Hepatocyte (in vitro differentiated cells): ENCODE measurements at places on chromosomes 7 and 10. TPM values are rescaled to one million over a fixed set of nuclear protein-coding genes. Genes with fewer than 3 reads are reported as not detected.

DNA sequence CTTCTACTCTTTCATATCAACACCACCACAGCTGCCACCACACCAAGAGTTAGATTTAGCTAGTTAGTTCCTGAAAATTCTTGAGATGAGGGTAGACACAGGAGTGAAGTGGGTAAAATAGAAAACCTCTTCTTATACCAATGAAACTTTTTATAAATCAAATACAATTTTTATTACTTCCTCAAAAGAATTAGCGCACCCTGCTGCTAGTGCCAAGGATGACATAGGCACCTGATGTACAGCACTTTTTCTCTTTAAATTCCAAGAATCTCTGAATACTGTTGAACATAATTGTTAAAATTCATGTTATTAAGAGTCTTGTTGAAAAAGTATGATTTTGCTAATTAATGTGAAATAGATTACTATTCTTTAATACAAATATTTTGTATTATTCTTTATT is 11.4 kb downstream of the ZWINT start:
- DNase-seq = no peak

DNA sequence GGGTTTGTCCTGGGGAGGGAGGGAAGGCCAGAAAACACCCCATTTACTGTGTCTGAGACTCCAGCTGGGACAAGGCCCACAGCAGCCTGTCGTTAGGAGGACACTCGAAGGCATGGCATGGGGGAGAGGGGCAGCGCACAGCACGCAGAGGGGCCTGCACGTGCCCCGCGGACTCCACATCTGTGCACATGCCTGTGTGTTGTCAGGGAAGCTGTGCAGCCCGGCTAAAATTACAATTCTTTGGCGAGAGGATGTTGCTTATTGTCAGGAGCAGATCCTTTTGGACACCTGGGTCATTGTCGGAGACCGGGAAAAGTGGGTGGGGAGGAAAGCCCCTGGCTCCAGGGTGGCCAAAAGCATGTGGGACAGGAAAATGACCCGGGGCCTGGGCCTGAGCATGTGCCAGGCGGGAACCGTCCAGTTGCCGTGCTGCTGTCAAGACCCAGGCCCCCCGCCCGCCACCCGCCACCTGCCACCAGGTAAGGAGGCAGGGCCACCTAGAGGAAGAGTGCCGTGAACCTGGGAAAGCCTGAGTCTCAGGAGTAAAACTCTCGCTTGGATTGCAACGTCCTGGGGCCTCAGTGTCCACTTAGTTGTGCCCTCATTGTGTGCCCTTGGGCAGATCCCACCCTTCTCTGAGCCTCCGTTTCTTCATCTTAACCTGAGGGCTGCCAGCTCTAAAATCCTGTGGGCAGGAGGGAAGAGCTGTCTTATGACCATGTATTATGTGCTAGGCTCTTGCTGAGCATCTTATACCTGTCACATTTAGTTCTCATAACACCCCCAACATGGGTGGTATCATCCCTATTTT is 7.2 kb downstream of the VSIR start:
- no peak for DNase-seq

The ASAH2 gene
- total RNA-seq = 7.9 and 9.7 TPM in 2 replicates

GRCh38 chr7:80622541-80622940 is 15.9 kb upstream of the CD36 start:
- no peak for DNase-seq

DNA sequence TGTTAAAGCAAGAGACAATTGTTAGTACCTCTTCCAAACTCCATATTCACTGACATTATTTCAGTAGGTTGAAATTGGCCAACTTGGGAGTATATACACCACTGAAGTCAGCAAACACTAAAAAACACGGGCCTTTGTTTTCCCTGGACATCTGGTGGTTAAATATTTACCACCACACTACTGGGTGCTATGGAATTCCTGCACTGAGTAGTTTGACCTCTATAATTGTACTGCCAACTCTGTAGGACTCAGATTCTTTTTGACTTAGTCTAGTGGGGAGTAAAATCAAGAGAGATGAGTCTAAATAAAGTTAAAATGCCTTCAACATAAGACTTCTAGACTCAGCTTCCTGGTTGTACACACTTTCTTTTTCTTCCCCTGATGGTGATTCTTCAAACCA is 41.3 kb upstream of the TES start:
- DNase-seq = peak; percentile 12

DNA sequence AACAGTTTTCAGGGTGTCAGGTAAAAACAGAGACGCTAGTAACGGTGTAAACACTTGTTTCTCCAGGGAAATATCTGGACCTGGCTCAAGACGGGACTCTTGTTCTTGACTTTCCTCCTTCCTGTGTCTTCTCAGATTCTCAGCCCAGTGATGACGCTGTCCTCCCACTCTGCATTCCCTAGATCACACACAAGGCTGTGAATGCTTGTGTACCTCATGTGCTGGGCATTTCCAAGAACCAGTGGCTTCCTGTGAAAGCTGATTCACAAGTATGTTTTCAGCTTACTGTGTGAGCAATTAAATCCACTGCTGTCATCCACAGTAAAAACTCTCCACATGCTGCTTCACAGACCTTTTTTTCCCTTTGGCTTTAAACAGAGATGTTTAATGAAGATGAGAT is 193.8 kb upstream of the DPP6 start:
- no peak for DNase-seq
